Hypothalamus (tissue), 51 donors: ENCODE measurements at places on chromosomes 6 and 20.

GRCh38 chr6:93120154-93120742 lies 299.1 kb downstream of the EPHA7 start:
- no peak for DNase-seq

DNA sequence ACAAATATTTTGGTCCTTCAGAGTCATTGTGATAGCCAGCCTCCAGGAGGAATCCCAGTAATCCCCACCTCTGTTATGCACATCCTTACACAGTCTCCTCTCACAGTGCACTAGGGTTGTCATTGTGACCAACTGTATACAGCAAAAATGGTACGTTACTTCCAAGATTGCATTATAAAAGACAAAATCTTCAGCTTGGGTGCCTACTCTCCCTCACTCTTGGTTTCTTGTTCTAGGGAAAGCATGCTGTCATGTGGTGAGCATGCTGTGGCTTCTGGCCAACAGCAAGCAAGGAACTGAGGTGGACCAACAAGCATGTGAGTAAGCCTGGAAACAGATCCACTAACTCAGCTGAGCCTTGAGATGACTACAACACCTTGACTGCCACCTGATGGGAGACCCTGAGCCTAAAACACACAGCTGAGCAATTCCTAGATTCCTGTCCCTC lies 130.1 kb upstream of the DST start:
- no peak for DNase-seq

DNA sequence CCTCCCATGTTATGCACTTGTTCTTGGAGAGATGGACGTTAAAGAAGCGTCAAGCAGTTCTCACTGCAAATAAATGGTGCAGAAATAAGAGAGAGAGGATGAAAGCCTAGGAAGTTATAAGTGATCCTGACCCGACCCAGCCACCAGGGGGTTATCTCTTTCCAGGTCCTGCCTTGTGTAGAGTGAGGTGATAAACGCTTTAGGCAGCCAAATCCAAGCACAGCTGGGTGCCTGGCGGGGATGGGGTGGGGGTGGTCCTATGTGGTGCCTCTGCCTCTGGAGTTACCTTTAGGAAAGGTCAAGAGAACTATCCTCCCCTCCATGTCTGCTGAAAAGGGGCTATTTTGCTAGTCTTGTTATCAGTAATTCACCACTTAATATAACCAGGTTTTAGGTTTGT lies 9.2 kb upstream of the TFAP2A start:
- DNase-seq = no peak

DNA sequence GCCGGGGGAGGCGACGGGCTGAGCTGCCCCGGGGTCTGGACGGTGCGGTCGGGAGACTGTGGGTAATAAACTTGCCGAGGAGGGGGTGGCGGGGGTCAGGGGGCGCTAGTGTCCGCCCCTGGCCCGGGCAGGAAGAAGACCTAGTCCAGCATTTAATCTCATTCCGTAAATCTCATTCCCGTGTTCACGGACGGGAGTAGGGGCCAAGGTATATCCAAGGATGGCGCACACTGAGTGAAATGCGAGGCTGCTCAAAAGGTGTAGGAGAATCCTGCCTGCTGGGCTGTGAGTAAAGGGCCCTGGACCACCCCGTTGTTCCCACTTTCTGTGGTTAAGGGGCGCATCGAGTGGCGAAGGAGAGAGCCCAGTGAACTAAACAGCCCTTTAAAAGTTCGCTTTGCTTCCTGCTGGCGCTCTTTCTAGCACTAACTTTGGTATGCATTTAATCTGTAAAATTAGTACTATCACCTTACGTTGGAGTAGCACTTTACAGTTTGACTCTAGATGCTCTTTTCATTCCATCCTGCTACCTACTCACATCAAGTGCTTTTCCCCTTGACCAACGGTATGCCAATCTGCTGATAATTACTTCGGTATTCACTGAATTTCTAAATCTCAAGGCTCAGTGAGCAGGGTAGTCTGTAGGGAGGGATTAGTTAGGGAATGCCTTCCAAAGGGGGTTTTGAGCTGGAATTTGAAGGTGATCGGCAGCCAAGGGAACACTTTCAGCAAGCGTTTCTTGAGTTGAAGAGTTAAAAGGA lies 730 bp downstream of the PARD6B start:
- no peak for DNase-seq
